Activated CD4-positive, alpha-beta T cell treated with anti-CD3 and anti-CD28 coated beads, Interleukin-2, amount 50 U/mL, for 48 hours (primary cell): ENCODE measurements at places on chromosomes 1 and 21.
A peak's percentile ranks its signal among the peaks of the same experiment; 100 is the strongest.

DNA sequence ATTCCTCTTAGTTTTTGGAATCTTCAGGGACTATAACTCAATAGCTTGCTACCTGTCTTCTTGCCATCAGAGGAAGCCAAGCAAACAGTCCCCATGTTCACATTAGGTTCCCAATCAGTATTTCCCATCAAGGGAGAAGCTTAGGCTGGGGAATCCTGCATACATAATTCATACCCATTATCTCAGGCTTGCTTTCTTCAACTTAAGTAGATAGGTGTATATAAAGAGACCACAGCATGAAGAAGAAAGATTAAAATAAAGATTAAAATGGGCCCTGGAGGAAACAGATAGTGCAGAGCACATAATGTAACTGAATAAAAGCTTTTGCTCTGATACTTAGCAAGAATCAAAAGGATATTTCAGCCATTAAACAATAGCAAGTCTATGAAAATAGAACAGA lies 29.0 kb upstream of the KCNK1 start:
- DNase-seq = no peak

GRCh38 chr1:159983681-159984080 lies 29.6 kb upstream of the SLAMF9 start:
- DNase-seq = no peak

DNA sequence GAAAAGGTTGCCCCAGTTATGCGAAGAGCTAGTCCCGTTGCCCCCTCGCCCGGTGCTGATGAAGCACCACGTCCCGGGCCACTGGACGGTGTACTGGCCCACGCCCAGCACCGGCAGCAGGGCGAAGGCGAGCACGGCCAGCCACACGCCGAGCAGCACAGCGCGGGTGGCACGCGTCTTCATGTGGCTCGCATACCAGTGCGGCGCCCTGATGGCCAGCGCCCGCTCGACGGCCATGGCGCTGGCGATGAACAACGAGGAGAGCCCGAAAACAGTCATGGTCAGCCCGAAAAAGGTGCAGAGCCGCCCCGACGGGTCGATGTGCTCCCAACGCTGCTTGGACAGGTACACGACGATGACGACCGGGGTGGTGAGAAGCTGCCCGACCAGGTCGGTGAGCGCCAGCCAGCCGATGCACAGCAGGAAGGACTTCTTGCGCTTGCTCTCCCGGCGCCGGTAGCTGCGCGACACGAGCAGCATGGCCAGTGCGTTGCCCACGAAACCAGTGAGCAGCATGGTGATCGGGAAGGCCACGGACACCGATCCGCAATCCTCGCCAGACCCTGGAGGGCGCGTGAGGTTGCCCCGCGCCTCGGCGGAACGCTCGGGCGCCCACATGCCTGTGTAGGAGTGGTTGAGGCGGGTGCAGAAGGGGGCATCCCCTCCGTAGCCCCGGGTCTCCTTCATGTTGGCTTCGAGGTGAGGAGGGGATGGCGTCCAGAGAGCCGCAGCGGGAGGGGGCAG lies 553 bp downstream of the PTGER3 start:
- DNase-seq = peak; percentile 11

- no peak for DNase-seq
Observed at GRCh38 chr1:224525411-224526040, 90.6 kb upstream of the CNIH3 start.

- no peak for DNase-seq
Observed at GRCh38 chr1:34060187-34060730, 104.8 kb downstream of the CSMD2 start.
